Glutamatergic neuron (in vitro differentiated cells): ENCODE measurements at places on chromosomes 1 and 21. TPM values are rescaled to one million over a fixed set of nuclear protein-coding genes. Genes with fewer than 3 reads are reported as not detected.

DNA sequence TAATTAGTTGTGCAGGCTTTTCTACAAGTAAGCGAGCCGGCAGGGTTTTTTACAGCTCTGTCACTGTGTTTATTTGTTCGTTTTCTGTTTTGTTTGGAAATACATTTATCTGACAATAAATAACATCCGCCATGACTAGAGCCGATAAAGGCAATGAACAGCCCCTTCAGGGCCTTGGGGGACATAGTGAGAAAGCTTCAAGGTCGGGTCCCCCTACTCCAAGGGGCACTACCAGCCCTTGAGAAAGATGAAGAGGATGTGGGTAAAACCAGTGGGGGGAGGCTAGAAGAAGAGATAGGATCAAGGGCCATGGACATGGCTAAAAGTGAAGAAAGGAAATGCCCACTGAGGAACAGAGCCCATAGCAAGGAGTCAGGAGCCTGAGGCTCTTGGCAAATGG lies 38.5 kb upstream of the CTTNBP2NL start:
- DNase-seq, result no peak
- H3K4me1 ChIP-seq, result peaks cover 10% of the 10 kb centered on the region
- peaks cover 5% of the 10 kb centered on the region for H3K36me3 ChIP-seq
- no peak overlapping the region for H3K4me3 ChIP-seq
- H3K27ac ChIP-seq, result no peak overlapping the region

Gene IFI44L
- total RNA-seq, result not detected

Gene NOTCH2
- 3.5 TPM for total RNA-seq

Gene KRTAP19-1
- total RNA-seq, result not detected

Gene MEX3A
- total RNA-seq, result 114 TPM

GRCh38 chr1:55869065-55869464 lies 653.9 kb upstream of the USP24 start:
- H3K4me1 ChIP-seq, result no peaks in the 10 kb centered on the region
- no peak overlapping the region for H3K27ac ChIP-seq
- H3K27me3 ChIP-seq, result no peaks in the 10 kb centered on the region
- DNase-seq, result no peak

DNA sequence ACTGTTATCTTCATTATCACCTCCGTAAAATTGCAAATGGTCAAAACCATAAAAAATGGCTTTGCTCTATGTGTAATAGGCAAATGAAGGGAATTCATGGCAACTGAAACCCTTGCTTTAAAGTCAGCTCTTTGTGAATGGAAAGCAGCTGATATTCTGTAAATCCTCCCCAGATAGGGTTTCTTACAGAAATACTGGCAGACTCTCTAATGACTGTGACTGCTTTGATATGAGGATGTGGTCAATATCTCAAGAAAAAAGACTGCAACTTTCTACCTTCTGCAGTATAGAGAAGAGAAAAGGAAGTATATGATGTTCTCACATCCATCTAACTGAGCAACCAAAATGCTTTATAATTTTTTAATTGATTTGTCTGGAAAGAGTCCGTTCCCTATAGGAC lies 193.1 kb downstream of the ST6GALNAC3 start:
- no peak overlapping the region for H3K27ac ChIP-seq
- H3K4me1 ChIP-seq, result peaks cover 7% of the 10 kb centered on the region
- H3K27me3 ChIP-seq, result no peaks in the 10 kb centered on the region
- H3K36me3 ChIP-seq, result no peaks in the 10 kb centered on the region

GRCh38 chr1:147565189-147565980 lies 24.1 kb downstream of the BCL9 start:
- no peaks in the 10 kb centered on the region for H3K36me3 ChIP-seq
- peaks cover 13% of the 10 kb centered on the region for H3K4me1 ChIP-seq
- no peak overlapping the region for H3K4me3 ChIP-seq
- no peaks in the 10 kb centered on the region for H3K27me3 ChIP-seq
- DNase-seq, result no peak

Gene RXFP4
- total RNA-seq, result not detected

DNA sequence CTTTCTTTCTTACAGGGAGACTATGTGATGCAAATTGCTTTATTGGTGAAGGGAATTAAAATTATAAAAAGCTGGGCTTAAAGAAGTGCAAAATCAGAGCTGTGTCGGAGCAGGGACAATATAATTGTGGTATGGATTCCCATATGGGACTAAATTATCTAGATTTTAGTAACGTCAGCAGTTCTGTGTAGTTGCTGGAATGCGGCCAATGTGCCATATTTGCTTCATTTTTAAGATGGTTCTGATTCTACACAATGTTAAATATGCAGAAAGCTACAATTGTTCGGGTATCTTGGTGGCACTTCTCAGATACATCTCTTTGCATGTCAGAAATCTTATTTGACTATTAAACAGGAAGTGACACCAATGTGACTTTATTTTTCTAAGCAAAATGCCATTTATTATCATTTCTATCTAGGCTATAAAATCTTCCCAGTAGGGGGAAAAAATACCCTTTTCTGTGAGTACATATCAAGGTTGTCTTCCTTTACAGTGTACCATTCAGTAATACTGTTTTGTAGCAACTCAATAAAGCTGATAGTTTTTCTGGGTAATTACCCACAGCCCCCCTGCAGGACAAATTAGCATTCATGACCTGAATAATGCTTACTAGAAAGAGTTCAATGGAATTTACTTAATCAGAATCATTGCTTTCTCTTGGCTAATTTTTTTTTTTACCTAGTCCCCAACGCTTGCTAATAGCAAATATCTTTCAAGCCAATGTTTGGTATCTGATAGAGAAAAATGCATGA lies 288.3 kb upstream of the ADGRL2 start:
- H3K27ac ChIP-seq, result no peak overlapping the region
